ENCODE measurements at places on chromosomes 2 and 18.

- DNase-seq: no peak
Measured at GRCh38 chr2:79210274-79210917, 50.8 kb upstream of the REG3A start.

DNA sequence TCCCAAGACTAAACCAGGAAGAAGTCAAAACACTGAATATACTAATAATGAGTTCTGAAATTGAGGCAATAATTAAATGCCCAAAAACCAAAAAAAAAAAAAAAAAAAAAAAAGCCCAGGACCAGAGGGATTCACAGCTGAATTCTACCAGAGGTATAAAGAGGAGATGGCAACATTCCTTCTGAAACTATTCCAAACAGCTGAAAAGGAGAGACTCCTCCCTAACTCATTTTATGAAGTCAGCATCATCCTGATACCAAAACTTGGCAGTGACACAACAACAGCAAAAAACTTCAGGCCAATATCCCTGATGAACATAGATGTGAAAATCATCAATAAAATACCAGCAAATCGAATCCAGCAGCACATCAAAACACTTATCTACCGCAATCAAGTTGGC lies 108.5 kb upstream of the COL3A1 start:
- no peak for DNase-seq

GRCh38 chr2:54550547-54550946 lies 94.4 kb downstream of the SPTBN1 start:
- no peak for DNase-seq

DNA sequence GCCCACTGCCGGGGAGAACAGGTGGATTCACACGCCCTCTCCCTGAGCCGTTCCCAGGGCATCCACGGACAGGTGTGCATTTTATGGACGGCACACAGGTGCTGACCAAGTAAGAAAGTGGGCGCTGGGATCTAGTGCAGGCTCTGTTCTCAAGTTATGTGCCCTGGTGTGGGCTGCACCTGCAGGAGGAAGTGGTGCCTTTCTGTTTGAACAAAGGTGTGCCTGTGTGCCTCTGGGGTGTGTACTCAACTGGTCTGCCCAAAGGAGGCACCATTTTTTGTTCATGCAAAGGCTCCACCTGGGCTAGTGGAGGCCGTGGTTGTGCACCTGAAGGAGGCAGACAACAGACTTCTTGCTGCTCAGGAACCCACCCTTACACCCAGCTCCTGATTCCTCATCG lies 88.2 kb upstream of the HK2 start:
- DNase-seq: no peak

DNA sequence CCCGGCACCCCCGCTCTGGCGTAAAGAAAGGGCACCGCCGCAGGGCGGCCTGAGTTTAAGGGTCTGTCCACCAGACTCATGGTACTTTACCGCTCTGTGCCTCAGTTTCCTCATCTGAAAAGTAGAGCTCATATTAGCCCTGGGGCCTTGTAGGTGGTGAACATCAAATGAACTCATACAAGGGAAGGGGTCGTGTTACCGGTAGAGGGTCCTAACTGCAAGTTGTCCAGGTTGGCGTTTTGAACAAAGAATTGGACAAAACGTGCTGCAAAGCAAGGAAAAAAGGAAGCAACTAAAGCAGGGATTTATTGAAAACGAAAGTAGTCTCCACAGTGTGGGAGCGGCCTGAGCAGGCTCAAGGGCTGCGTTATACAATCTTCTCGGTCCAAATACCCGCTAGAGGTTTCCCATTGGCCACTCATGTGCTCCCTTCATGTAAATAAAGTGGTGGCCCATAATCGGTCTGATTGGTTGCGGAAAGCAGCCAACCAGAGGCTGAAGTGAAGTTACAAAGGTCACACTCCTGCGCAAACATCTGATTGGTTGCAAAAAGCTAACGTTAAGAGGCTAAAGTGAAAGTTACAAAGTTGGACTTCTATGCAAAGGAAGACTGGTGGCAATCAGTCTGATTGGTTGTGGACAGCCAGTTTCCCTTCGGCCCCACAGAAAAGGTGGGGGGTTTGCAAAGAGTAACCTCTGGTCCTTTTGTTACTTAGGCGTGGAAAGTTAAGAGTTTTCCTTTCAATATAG lies 80.7 kb upstream of the LDLRAD4 start:
- peak; percentile 59 for DNase-seq

GRCh38 chr18:58397385-58398132 lies 231.3 kb downstream of the ALPK2 start:
- no peak for DNase-seq
